GM12878 (cell line): ENCODE measurements at places on chromosomes 13 and 19.

DNA sequence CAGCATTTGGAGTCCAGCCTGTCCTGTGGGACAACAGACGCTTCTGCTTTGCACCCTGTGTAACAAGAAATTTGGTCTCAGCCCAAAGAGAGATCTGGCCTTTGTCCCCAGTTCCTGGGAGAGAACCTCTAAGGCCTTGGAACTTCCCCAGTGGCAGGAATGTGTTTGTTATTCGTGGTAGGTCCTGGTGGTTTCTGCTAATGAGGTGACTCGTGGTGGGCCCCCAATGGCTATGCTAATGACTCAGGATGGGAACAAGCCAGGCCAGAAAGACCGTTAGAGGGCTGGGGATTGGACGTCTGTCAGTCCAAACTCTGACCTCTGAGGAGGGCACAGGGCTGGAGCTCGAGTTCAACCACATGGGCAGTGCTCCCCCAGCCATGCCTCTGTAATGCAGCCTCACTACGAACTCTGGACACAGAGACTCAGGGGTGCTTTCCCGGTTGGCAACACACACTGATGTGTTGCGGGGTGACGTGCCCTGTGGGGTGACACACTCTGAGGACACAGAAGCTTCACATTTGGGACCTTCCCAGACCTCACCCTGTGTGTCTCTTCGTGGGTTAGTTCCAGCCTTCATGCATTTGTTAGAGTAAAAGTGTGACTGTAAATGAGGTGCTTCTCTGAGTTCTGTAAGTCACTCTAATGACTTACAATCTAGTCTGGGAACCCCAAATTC is 38.9 kb downstream of the TEX29 start:
- no peak for DNase-seq

DNA sequence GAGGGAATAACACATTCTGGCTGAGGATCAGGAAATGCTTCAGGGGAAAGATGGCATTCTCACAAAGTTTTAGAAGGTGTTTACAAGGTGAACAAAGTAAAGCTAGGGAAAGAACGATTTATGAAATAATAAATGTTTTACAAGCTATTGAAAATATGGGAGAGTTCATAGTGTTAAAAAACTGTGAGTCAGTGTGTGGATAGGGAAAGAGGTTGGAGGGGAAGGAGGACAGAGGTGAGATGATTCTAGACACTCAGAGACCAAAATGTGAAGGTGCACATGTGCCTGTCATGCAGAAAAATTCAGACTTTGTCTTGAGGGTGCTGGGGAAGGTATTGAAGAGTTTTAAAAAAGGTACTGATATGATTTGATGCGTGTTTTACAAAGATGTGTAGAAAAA is 476.1 kb downstream of the TDRD3 start:
- DNase-seq = no peak

GRCh38 chr19:12670159-12670928 is 3.7 kb downstream of the WDR83 start:
- DNase-seq = no peak

DNA sequence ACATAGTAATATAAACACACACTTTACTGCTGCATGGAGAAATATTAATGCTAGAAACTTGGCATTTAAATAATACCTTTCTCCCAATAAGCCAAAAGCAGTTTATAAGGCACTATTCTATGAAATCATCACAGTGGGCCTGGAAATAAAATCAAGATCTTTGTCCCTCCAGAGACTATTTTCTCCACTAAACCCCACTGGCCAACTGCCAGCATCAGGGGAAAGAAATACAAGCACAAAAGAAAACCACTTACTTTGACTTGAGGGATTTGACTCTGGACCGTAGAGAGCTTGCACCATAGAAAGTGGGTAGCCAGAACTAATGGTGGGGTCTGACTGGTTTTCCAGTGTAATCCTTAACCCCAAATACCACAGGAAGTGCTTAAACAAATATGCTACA is 71.9 kb downstream of the DCLK1 start:
- no peak for DNase-seq

GRCh38 chr19:7781157-7781556 is 18.1 kb downstream of the CLEC4M start:
- no peak for DNase-seq

GRCh38 chr13:111184458-111185401 is 69.6 kb downstream of the ARHGEF7 start:
- DNase-seq = peak; percentile 93

- no peak for DNase-seq
These were observed at the start of gene CALM3 for GRCh38 chr19:46601318-46602224. TSS of gene CALM3 (plus strand) at chr19:46601330. CDS start at chr19:46601435, 105 bp downstream.

DNA sequence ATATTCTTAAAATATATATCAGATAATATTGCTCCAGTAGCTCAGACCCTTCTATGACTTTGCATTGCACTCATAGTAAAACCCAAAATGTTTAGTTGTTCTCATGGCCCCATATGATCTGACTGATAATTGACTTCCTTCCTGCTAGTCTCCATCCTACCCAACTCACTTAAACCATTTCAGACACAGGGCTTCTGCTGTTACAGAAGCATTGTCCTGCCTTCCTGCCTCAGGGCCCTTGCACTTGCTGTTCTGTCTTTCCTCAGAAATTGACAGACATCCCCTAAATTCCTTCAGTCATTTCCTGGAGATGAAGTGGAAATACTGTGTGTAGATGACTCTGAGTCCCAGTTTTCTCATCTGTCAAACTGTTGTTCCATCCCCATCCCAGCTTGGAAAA is 19.7 kb downstream of the FBXL12 start:
- DNase-seq = no peak
